ENCODE measurements at places on chromosomes 16 and 17. TPM values are rescaled to one million over a fixed set of nuclear protein-coding genes. Genes with fewer than 3 reads are reported as not detected.

GRCh38 chr17:40560592-40561293, 4.5 kb downstream of the CCR7 start:
- DNase-seq: no peak

- DNase-seq: no peak
These were observed 622.9 kb upstream of the RBFOX1 start for GRCh38 chr16:6709736-6710135.

DNA sequence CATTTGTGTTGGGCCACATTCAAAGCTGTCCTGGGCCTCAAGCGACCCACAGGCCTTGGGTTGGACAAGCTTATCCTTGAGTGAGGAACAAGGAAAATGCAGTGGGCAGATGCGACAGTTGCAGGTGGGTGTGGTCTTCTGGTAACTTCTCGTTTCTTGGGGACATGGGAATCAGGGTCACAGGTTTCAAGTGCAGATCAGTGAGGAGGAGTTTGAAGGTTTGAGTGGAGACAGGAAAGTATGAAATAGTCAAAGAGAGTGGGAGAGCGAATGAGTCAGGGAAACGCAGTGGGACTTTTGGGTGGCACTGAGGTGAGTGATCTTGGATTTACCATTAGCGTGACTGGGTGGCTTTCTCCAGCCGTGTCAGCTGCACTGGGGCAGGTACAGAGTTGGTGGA, 15.4 kb upstream of the CCL22 start:
- DNase-seq: no peak

GRCh38 chr17:39736319-39737165, 1.2 kb upstream of the GRB7 start:
- DNase-seq: no peak

The NPIPA3 gene
- 0.46 TPM for total RNA-seq

The PRDM7 gene
- total RNA-seq: not detected

The RASD1 gene
- total RNA-seq: 356 TPM

The ERCC4 gene
- 8.7 TPM for total RNA-seq
